Choroid plexus epithelial cell (primary cell): ENCODE measurements at places on chromosomes 5 and 9.

DNA sequence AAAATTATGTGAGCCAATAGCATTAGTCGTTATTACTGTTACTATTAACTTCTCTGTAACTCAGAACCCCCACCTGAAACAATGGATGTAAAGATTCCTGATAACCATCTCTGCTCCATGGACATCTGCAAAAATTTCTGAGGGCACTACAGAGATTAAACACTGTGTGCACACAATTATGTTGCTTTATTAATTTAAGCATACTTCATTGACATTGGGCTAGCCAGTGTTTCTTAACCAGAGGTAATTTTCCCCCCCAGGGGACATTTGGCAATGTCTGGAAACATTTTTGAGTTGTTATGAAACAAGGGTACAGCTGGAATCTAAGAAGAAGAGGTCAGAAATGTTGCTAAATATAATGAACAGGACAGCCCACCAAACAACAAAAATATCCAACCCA, 19.3 kb downstream of the SLIT3 start:
- DNase-seq: no peak

- no peak for DNase-seq
Measured at GRCh38 chr9:103014242-103014641, 19.1 kb downstream of the CYLC2 start.

DNA sequence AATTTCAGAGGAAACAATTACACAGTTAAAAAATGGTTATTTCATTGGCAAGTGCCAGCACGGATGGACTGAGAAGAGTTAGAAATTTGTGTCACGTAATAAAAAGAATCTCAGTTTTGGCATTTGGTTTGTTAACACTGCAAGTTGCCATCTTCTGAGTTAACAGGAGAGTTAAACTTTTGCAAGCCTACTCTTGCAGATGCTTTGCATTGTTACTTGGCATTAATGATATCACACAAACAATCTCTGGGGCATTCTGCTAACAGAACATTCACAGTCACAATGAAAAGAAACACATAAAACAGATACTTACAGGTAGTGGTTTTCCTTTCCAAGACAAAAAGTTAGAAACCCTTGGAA, 647 bp downstream of the FREM1 start:
- no peak for DNase-seq

DNA sequence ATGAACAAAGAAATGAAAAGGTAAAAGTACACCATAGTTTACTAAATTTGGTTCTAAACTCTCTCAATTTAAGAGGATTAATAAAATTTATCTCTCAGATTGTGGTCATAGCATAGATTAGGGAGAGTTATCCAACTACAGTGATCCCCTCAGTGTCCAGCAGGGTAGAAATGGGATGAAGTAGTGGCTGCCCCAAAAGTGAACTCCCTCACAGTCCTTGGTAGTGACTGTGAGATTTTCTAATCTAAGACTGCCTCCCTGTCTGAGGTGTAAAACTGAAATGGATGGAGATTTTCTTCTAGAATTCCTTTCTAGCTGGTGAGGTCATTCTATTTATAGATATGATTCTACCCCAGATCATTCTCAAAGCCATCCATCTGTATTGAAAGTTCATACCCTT, 455.5 kb downstream of the ACTL7B start:
- no peak for DNase-seq

DNA sequence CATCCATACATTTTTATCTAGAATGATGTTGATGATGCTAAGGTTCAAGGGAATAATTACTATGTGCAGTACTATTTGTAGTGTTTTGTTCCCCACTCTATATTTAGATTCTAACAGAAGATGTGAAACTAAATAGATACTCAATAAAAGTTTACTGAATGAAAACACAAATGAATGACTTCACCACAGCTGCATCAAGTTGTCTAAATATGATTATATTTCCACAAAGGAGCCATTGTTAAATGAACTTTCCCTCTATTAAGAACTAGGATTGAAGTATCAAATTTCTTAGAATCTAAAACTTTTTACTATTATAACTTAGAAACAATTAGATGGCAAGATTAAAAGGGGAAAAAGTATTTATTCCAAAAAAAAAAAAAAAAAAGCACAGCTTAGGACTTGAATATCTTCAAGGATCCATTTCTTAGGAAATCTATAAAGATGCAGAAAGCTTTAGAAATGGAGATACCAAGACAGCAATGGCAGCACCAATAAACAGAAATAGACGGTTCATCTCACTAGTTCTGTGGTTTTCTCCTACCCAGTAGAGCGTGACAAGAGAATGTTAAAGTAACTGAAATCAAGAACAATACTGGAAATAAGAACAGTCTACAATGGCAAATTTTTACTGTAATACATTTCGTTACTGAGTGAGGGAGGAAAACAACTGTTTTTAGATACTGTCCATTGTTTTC, 347.6 kb downstream of the EBF1 start:
- DNase-seq: no peak

DNA sequence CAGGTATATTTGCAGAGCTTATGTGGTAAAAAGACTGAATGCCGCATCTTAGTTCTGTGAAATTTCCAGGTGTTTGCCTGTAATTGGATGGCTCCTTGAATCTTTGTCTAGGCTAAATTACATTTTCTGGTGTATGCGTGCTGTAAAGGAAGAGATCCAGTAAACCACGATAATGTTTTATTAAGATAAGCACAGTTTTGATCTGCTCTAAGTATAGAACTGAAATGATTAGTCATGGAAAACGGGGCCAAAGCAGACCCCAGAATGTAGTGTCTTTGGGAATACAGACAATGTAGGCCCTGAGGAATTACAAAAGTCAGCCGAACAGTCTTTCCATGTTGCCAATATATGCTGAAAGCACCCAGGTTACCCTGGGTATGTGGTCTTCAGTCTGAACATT, 257.3 kb downstream of the FANCC start:
- no peak for DNase-seq

- DNase-seq: no peak
Measured at GRCh38 chr5:8538821-8539220, 669.9 kb downstream of the MTRR start.

GRCh38 chr9:12469084-12469483, 224.1 kb upstream of the TYRP1 start:
- peak; percentile 4 for DNase-seq

- DNase-seq: no peak
Measured at GRCh38 chr9:19799784-19800183, 10.9 kb upstream of the SLC24A2 start.

GRCh38 chr9:119768266-119768665, 399.0 kb upstream of the BRINP1 start:
- DNase-seq: no peak

DNA sequence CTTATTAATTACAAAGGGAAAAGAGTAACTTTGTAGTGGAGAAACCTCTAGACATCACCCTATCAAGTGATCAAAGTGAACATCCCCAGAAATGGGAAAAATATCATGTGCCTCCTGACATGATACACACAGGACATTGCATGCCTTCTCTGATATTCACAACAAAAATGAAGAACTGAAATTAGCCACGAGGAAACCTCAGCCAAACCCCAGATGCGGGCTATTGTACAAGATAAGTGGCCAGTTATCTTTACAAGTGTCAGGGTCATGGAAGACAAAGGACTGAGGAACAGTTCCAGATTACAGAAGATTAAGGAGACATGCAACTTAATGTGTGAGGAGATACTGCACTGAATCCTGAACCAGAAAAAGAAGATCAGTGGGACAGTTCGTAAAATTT, 23.8 kb upstream of the NPM1 start:
- DNase-seq: no peak

GRCh38 chr5:79512049-79512448, 1.9 kb downstream of the HOMER1 start:
- no peak for DNase-seq

DNA sequence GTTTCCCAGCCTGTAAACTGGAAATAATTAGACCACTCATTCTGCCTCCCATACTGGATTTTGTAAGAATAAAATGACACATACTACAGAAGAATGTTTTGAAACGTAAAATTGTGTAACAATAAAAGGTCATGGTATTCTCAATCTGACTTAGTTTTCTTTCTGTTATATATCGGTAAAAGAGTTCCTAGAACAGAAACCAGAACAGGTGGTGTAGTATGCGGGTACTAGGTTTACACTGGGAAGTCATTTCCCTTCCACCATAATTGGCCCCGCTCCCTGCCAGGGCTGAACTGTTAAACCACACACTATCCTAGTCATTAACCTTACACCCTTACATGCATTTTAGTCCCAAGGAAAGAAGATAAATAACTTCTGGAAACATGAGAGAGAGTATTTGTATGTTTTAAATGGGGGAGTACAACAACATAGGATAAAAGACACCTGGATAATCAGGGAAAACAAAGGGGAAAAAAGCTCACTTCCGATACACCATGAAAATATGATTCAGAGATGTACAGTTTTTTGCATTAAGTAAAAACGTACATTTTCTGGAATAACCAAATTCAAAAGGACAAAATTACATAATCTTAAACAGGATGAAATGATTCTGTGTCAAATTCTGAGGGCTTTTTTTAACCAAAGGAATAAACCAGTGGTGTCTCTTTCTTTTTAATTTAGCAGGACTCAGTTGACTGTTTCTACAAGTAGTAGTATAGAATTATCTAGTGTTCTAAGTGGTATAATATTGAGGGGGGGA, 199.7 kb downstream of the GLIS3 start:
- peak; percentile 72 for DNase-seq

GRCh38 chr9:99595796-99596195, 225.9 kb upstream of the NR4A3 start:
- DNase-seq: no peak

DNA sequence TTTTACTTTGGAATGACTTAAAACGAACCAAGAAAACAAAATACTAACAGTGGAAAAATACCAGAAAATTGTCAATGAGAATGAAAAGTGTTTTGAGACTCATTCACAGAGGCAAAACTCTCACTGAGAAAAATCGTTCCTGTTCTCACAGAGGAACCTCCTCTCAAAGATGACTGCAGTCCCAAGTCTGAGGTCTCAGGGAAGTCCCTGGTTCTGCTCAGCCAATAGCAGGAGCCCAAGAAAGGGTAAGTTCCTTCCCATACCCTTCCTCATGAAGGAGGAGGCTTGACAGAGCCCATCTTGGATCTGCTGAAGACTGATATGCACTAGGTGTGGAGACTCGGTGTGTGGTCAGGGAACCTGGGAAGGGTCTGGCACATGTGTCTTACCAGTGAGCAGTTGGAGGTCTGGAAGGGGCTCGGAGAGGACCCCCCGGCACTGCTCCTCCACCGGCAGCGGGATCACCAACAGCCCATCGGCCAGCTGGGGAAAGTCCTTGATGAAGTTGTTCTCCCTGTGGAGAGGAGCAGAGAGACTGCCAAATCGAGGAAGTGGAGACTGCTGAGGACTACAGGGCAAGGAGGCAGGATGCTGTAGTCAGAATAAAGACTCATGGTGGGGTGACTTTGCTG, 46.0 kb downstream of the TRIM32 start:
- no peak for DNase-seq

GRCh38 chr5:133474851-133475590, 137.3 kb downstream of the FSTL4 start:
- DNase-seq: no peak

- no peak for DNase-seq
Measured at GRCh38 chr9:110671849-110672248, 3.3 kb downstream of the MUSK start.

DNA sequence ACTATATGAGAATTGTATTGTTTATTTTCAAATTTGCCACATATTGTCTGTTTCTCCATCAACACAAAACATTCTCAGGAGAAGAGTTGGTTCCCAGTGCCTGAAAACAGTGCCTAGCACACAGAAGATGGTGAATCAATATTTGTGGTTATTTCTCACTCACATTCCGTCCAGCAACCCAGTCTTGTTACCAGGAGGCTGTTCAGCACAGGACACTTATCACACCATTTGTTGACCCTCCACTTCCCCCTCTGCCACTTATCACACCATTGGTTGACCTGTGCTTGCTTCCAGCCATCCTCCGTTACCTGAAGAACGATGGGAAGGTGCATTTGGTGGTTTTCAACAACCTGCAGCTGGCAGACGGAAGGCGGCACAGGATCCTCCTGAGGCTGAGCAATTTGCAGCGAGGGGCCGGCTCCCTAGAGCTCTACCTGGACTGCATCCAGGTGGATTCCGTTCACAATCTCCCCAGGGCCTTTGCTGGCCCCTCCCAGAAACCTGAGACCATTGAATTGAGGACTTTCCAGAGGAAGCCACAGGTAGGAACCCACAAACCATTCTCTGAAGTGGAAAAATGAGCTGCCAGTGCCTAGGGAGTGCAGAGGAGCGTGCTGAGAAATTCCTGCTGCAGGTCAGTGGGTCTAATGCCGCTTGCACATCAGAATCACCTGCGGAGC, 20.5 kb downstream of the THBS4 start:
- no peak for DNase-seq

DNA sequence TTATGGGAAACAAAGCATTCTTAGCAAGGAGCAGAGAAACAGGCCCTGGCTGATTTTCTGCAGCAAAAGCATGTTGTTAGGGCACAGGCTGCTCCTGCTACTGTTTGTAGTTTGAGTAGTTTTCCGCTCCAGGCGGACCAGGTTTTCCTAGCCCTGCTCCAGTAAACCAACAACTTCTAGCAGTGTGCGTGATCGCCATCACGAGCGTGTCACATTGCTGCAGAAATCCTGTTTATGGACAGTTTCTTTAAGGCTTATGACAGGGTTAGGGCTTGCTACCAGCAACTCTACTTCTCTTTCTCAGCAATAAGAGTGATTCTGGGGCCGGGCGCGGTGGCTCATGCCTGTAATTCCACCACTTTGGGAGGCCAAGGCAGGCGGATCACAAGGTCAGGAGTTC, 803.9 kb upstream of the CDH10 start:
- DNase-seq: no peak

GRCh38 chr5:156681265-156681664, 168.8 kb upstream of the PPP1R2B start:
- no peak for DNase-seq

- DNase-seq: no peak
Measured at GRCh38 chr5:169646856-169647255, 9.8 kb downstream of the DOCK2 start.

DNA sequence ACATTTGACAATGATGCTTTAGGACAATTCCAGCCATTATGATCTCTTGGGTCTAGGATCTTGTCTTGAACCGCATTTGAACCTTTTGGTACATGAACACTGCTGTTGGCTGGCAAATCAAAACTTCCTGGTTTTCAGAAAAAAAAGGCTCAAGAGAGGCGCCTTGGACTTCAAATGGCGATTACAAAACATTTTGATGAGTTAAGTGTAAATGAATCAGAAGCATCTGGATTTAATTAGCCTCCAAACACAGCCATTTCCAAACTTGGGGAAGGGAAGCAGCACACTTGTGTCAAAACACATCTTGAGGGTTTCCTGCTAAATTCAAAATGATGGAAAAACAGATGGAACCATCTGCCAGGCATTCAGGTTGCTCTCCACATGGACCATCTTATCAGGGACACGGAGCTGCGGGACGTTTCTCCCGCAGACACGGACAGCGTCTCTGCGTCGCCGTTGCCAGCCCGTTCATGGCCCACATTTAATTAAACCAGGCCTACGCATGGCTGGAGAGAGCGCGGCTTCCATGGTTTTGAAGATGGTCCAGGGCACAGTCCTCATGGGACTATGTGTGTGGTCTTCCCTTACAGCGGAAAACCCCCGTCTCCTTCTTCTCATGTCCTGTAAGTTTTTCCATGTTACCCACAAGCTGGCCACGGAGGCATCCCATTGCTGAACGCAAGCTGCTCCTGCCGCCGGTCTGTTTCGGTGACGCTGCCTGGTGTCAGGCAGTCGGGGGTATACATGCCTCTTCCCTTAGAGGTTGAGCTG, 55.8 kb upstream of the PTCH1 start:
- no peak for DNase-seq

GRCh38 chr9:71975833-71976232, 64.4 kb downstream of the C9orf85 start:
- DNase-seq: peak; percentile 28
